ENCODE measurements at places on chromosomes 2 and 18.

GRCh38 chr2:32874931-32875330, 71.8 kb upstream of the LTBP1 start:
- DNase-seq = no peak

- DNase-seq = no peak
These were observed 112.3 kb downstream of the FHOD3 start for GRCh38 chr18:36409779-36410178.

GRCh38 chr2:15800495-15801329, 139.6 kb upstream of the MYCN start:
- DNase-seq = no peak

GRCh38 chr2:18312818-18313217, 247.6 kb downstream of the RDH14 start:
- no peak for DNase-seq

GRCh38 chr18:74438091-74438490, 19.0 kb downstream of the DIPK1C start:
- DNase-seq = no peak

GRCh38 chr2:200310545-200310971, 4.1 kb downstream of the SPATS2L start:
- peak; percentile 64 for DNase-seq

DNA sequence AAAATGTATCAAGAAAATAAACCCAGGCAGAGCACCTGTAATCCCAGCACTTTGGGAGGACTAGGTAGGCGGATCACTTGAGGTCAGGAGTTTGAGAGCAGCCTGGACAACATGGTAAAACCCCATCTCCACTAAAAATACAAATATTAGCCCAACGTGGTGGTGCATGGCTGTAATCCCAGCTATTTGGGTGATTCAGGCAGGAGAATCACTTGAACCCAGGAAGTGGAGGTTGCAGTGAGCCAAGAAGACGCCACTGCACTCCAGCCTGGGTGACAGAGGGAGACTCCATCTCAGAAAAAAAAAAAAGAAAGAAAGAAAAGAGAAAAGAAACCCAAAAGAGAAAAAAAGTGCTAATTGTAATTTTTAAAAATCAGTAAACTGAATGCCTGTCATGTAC, 41.4 kb downstream of the DDX18 start:
- no peak for DNase-seq

GRCh38 chr2:231199219-231199618, 788 bp downstream of the ARMC9 start:
- peak; percentile 32 for DNase-seq

DNA sequence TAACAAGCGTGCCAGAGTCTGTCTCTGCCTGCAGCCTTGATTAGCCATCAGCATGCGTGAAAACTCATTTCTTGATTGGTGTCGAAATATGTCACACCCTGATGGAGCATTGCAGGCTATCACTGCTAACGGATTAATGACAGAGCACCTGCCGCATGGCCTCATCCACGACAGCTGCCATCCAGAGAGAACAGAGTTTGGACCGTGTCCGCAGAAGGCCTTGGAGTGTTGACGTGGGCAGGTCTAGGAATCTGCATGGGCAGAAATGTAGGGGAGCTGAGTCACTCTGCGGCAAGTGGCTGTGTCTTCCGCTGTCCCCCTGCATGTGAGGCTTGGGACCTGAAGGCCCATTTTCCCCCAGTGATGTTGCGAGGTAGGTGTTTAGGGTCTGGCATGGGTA, 43.0 kb downstream of the KLHL29 start:
- no peak for DNase-seq

DNA sequence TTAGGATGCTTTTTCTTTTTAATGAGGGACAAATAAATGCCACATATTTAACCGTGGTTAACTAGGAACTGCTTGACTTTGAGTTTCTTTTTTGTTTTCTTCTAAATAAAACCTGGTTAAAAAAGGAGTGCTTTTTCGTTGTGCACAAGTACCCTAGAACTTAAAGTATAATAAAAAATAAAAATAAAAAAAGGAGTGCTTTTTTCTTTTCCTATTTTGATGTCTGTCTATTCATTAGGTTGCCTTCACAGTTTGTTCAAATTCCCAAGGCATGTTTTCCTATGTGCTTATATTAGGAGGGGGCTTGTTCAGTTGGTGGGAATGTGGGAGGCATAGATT, 4.4 kb downstream of the FOSL2 start:
- DNase-seq = no peak

DNA sequence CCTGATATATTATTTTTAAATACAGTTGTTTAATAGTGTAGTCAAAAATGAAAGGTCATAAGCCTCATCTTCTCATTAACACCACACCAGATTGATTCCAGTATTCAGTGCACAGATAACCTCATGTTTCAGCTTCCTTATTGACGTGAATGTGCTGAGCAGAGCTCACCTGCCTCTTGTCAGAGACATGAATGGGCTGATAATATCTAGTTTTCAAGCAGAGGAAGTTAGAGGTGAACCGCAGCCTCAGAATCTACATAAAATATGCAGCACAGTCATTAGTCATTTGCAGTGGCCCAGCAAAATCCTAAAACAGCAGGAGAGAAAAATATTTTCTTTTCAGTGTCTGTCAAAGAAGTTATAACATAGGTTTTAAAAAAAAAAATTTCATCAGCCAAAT, 216.2 kb downstream of the GBX2 start:
- peak; percentile 28 for DNase-seq

DNA sequence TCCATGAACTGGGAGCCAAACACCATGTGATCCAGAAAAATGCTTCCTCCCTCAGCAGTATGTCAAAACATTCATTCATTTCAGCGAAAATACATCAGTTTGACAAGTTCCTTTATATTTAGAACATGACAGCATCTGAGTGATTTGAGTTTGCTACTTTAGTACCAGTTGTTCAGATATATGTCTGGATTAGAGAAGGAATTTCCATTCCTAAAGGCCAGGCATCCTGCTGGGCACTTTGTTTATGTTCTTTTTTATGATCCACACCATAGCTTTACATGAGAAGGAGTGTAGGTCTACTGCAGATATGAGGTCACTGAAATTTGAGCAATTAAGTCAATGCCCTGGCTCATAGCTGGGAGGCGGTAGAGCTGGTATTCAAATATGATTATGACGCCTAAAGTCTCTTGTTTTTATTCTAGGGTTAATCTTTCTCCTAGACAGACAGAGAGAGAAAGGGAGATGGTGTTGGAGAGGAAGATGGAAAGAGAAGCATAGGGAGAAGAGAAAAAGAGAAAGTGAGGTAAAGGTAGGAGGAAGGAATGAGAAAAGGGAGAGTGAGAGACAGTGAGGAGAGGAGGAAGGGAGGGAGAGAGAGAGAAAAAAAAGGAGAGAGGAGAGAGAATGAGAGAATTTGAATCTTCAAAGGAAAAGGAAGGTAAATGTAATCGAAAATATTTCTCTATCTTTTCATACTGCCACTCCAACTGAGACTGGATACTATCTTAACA, 839.5 kb upstream of the FANCL start:
- no peak for DNase-seq

DNA sequence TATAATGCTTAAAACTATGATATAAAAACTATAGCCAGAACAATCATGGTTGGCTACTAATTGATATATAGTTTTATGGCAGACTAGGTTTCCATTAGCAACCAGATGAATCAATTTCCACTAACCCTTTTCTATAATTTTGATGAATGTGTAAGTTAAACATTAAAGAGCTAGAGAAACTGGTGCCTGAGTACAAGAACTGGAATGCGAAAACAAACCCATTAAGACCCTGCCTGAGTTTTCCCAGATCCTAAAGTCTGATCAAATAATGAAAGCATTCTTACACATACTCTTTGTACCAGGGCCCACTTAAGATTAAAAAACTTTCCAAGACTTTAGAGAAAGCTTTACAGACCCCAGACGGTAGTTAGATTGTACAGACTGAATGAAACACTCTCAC, 21.3 kb downstream of the MRPL19 start:
- DNase-seq = no peak

DNA sequence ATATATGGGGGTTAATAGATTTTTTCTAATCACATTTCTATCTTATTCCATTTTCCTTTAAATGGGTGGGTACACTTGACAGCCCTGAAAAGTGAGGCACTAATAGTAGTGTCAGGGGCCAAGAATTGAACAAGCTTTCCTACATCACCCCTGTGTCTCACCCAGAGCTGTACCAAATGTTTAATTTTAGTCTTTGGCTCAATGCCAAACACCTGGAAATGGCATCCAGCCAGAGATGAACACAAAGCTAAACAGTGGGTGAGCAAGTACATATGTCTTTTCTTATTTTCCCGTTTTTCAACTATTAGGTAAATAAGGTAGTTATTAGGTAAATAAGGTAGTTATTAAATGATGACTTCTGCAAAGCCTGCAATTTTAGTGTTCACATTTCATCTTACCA, 276.3 kb upstream of the ERBB4 start:
- no peak for DNase-seq

GRCh38 chr18:11167778-11168177, 18.4 kb upstream of the PIEZO2 start:
- peak; percentile 66 for DNase-seq

DNA sequence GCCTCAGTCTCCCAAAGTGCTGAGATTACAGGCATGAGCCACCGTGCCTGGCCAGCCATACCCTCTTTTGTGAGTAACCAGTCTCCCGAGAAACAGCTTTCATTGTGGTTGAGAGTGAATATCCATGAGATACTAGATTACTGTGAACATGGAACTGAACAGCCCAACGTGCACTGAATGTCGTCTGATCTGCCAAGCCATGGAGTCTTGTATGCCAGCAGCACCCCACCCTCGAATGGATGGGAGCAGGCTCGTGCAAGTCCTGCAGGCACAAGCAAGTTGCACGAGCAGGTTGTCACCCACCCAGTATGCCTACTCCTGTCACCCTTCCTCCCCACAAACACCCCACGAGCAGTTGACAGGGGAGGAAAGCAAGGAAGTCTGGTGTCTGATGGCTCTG, 36.5 kb upstream of the TFCP2L1 start:
- no peak for DNase-seq

DNA sequence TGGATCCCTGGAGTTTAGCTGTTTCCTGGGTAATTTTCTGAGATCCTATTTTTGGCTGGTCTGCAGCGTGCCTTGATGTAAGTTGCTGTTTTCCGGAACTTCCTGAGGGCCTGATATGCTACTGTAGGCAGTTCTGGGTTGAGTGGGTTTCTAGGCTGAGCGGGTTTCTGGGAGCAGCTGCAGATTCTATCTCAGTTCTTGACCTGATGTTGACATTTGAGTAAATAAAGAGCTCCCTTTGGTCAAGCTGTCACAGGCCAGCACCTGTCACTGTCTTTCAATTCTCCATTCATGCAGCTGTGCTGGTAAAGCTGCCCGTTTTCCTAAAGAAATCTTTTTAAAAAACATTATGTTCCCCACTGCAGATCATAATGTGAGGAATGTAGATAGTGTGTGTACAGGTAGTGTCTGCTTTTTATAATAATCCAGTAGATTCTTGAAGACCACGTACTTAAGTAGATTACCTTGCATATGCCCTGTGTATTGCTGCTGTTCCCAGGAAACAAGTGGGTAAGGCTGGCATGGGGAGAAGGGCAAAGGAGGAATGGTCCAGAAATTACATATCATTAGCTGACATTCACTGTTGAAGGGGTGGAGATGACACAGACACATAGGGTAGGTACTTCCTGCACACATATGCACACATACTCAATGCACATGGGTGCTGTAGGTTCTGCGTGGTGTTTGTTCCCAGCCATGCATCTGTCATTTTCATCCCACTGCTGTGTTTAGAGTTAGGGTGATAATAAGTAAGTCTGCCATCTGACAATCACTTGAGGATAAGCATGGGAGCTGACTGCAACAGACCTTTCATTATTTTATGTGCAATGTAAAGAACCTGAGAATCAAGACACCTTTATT, 25.9 kb downstream of the CD28 start:
- no peak for DNase-seq

- no peak for DNase-seq
These were observed 1.5 kb downstream of the LOXL3 start for GRCh38 chr2:74551942-74552913.

- DNase-seq = no peak
These were observed 135.9 kb downstream of the CYP26B1 start for GRCh38 chr2:72011791-72012190.

DNA sequence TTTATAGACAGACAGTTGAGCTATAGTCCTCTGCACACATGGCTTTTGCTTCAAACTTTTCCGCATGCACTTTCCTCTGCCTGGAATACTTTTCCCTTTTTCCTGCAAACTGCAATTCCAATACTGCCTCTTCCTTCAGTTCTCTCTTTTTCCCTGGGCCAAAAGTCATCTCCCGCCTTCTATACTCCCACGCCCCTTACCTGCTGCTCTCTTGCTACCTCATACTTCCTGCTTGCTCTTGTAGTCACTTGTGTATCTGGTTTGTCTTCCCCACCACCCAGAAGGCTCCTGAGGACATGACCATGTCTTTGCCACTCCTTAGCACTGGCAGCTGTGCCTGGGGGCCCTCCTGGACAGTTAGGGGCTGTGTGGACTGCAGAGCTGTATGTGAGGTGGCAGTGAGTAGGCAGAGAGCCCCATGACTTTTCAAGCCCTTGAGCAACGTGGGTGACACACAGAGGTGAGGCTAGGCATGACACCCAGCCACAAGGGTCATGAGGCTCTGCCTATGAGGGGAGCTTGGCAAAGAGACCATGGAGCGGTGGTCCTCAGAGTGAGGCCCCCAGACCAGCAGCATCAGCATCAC, 23.2 kb downstream of the SPEG start:
- no peak for DNase-seq

- DNase-seq = no peak
These were observed 11.4 kb downstream of the REG1A start for GRCh38 chr2:79131687-79132086.

Data from brain microvascular endothelial cell (primary cell).